ENCODE measurements at places on chromosomes 5 and 9.

DNA sequence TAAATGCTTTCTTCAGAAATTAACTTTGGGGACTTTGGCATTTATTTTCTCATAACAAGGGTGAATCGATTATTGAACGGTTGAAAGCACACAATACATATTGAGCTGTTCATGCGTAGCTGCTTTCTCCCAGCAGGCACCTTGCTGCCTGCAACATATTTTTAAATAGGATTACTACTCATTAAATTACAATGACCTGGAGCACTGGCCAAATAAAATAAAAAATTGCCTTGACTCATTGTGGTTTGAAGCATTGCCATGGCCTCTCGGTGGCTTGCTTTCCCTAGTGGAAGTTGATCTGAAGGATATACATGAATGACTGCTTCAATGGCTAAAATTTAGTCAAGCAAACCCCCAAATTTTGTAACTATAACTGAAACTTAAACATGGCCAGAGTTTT lies 181.6 kb upstream of the NUDT12 start:
- DNase-seq, result no peak

DNA sequence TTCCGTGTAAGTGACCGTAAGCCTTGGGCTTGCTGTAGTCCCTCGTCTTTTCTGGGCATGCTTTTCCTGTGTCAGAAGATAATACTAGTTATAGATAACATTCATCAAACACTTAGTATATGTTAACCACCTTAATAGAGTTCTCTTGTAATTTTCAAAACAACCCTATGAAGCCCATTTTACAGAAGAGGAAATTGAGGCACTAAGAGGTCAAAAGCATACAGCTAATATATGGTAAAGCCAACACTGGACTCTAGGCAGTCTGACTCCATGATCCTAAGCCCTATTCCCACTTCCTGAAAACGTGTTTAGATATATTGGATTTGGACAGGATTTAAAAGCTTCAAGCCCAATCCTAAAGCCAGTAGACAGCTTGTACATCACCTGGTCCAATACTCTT lies 153.8 kb downstream of the CEP120 start:
- DNase-seq, result no peak

- no peak for DNase-seq
Measured at GRCh38 chr5:66436721-66437120, 159.5 kb upstream of the MAST4 start.

DNA sequence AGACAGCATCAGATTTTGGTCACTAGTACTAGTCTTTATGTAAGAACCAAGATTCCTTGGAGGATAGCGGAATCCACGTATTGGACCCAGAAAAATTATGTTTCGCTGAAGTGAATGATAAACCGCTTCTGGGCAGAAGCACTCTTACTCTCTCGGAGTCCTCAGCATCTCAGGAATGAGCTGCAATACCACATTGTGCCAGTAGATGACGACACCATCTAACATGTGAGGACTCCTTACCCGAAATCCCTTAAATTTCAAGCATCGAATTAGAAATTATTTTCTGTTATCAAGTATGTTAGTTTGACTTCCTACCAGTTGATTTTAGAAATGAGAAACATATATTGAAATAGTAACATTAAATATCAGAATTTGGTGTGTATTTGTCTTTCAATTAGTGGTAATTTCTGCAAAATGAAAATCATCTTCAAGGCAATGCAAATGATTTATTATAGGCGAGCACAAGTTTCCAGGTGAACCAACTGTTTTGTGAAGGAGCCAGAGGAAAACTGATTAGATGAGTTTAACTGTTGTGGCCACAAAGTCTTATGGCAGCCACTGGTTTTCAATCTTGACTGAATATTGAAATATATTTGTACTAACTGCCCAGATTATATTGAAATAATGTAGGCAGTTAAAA lies 66.0 kb upstream of the CAMK4 start:
- peak; percentile 89 for DNase-seq

GRCh38 chr5:75048457-75048953 lies 3.9 kb downstream of the GCNT4 start:
- no peak for DNase-seq

DNA sequence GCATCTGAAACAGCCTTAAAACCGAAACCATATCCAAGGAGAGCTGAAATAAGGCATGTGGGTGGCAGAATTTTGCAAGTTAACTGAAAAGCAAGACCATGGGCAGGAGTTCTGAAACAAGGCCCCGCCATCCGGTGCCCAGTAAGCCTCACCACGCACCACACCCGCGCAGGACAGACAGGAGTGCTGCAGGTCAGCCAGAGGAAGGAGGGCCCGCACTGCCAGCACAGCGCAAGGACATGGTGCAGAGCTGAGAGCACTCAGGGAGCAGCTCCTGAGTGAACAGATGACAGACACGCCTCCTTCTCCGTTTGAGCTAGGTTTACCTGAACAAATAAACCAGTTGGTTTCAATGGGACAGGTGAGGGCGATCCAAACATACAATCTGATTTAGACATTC lies 16.5 kb upstream of the ISCA1 start:
- no peak for DNase-seq

GRCh38 chr9:85020791-85021190 lies 351.3 kb downstream of the NTRK2 start:
- DNase-seq, result no peak

DNA sequence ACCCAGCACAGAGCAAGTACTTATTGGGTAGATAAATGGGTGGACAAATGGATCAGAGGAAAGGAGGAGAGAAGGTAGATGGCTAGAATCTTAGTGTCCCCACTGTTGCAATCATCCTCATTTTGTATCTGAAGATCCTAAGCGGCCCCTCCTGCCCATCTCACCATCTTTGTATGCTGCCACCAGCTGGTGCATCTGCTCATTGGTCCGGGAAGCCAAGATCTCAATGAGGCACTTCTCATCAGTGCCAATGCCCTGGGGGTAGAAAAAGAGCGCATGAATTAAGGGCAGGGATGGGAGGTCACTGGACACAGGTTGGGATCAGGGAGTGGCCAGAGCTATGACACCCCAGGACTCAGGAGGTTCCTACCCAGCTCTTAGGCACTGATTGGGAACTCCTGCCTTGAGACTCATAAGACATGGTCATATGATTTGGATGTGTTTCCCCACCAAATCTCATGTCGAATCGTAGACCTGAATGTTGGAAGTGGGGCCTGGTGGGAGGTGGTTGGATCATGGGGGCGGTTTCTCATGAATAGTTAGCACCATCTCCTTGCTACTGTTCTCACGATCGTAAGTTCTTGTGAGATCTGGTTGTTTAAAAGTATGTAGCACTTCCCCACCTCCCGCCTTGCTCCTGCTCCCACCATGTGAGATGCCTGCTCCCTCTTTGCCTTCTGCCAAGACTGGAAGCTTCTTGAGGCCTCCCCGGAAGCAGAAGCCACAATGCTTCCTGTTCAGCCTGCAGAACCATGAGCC lies 20.3 kb downstream of the ANXA6 start:
- DNase-seq, result no peak

DNA sequence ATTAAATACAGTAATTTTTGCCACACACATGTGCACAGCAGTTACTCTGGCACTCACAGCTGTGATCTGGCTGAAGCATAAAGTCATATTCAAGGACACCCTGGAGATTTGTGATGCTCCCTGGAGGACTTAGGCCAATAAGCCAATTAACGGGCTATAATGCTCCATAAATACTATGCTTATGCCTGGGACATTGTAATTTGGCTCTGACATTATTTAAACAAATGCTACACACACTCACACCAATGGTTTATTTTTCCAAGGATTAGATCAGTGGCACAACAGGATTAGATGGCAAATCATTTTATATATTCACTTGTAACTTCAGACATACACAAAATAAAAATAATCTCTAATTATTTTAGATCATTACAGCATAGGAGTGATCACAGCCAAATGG lies 111.2 kb downstream of the LMNB1 start:
- no peak for DNase-seq

Measured in activated T-cell treated with anti-CD3 and anti-CD28 coated beads for 4 hours (primary cell).